Left ventricle myocardium inferior (tissue), 1 donor: ENCODE measurements at places on chromosomes 1 and 21. TPM values are rescaled to one million over a fixed set of nuclear protein-coding genes. Genes with fewer than 3 reads are reported as not detected.
A peak's percentile ranks its signal among the peaks of the same experiment; 100 is the strongest.

The DDAH1 gene
- 10.1 TPM for total RNA-seq

The OR2M4 gene
- not detected for total RNA-seq

The ADGRB2 gene
- total RNA-seq: 12.1 TPM

The CFHR1 gene
- not detected for total RNA-seq

The EXO1 gene
- 0.44 TPM for total RNA-seq

DNA sequence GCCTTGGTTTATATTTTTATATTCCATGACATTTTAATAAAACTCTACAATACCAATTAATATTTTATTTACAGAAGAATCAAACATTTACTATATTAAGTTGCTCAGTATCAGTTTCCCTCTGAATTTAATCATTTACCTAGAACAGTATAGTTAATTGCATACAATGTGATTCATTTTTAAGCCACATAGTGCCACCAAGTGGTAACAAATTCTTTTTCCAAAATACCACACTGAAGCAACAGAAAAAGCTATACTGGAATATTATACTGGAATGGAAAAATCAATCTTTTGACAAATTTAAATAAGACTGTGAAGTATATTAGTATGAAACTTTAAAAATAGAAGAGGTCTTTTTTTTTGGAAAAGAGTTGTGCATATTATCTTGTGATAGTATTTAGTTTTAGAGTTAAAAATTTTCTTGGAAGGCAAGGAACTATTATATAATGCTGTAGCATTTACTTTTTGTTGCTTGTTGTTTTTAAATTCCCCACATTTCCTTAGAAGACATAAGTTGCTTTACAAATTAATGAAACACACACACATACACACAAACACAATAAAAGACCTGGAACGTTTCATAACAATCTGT, 57.3 kb downstream of the ZNF644 start:
- peaks cover 49% of the 10 kb centered on the region for H3K4me1 ChIP-seq
- H3K27ac ChIP-seq: no peak overlapping the region
- no peaks in the 10 kb centered on the region for H3K36me3 ChIP-seq
- no peak overlapping the region for H3K4me3 ChIP-seq
- H3K27me3 ChIP-seq: no peaks in the 10 kb centered on the region

DNA sequence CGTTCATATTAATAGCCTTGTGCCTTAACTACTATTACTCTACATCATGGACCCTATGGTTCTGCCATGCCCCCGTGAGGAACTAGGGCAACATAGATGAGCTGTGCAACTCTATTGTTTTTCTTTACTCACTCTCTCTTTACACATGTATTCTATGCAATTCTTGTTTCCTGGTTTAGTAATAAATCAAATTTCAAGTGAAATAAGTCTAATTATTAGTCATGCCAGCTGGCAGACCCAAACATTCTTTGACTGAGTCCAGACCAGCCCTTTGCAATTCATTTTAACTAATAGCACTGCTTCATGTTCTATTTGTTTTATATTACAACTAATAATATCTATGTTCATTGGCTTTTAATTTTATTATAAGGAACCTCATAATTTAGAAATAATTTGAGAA, 789.3 kb upstream of the ADAMTS5 start:
- no peaks in the 10 kb centered on the region for H3K27me3 ChIP-seq
- H3K4me3 ChIP-seq: no peak overlapping the region
- DNase-seq: no peak
- H3K27ac ChIP-seq: no peak overlapping the region

DNA sequence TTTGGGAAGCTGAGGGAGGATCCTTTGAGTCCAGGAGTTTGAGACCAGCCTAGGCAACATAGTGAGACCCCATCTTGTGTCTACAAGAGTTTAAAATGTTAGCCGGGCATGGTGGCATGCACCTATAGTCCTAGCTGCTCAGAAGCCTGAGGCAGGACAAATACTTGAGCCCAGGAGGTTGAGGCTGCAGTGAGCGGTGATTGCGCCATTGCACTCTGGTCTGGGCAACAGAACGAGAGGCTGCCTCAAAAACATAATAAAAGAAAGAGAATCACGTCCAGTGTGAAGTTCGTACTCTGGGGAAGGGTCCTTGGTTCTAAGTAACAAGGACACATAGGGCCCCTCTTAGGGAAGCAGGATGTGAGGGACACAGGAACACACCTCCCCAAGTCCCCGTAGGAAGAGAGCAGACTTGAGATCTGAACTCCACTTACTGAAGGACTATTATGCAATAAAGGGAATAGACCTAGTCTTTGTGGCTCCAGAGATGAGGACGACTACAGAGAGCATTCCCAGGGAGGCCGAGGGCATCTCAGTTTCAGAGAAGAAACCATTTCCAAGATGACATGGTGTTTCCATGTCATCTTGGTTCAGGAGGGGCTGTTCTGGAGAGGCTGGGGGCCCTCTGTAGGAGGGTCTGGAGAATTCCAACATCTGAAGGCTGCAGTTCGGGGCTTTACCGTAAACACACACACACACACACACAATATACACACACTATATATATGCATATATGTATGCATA, 10.8 kb upstream of the ENO1 start:
- H3K4me1 ChIP-seq: peaks cover 16% of the 10 kb centered on the region
- peak overlapping the region; percentile 82 for H3K27ac ChIP-seq
- H3K36me3 ChIP-seq: no peaks in the 10 kb centered on the region
- no peak for DNase-seq

- peaks cover 38% of the 10 kb centered on the region for H3K36me3 ChIP-seq
- no peak overlapping the region for H3K27ac ChIP-seq
- no peaks in the 10 kb centered on the region for H3K27me3 ChIP-seq
- no peak for DNase-seq
Observed at GRCh38 chr1:167392200-167392696, 126.1 kb downstream of the CD247 start.

DNA sequence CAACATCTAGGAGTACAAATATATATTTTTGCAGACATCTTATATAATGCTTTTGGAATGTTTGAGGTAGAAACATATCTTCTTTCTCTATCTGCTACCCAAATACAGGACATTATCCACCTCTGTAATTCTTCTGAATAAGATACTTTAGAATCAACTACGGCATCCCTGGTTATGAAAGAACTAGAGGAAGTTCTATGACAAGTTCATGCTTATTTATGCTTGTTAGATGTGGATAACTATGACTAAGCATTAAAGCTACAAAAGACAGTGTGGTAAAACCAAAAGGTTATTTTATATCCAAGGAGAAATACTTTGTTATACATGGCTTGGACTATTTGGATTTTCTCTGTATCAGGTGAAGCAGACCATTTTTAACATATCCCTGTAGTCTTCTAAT, 894.0 kb downstream of the KCNT2 start:
- no peak for DNase-seq
- H3K27me3 ChIP-seq: no peaks in the 10 kb centered on the region
- H3K36me3 ChIP-seq: no peaks in the 10 kb centered on the region
- no peak overlapping the region for H3K27ac ChIP-seq

GRCh38 chr1:215005078-215005477, 77.5 kb upstream of the KCNK2 start:
- no peaks in the 10 kb centered on the region for H3K36me3 ChIP-seq
- no peak overlapping the region for H3K27ac ChIP-seq
- H3K4me3 ChIP-seq: no peak overlapping the region
- H3K4me1 ChIP-seq: no peaks in the 10 kb centered on the region

GRCh38 chr1:36217670-36218069, 6.6 kb upstream of the THRAP3 start:
- peaks cover 10% of the 10 kb centered on the region for H3K4me1 ChIP-seq
- no peak overlapping the region for H3K4me3 ChIP-seq
- no peak for DNase-seq
- H3K27me3 ChIP-seq: no peaks in the 10 kb centered on the region
- H3K36me3 ChIP-seq: no peaks in the 10 kb centered on the region
- peak overlapping the region; percentile 48 for H3K27ac ChIP-seq

- no peak overlapping the region for H3K27ac ChIP-seq
- H3K36me3 ChIP-seq: no peaks in the 10 kb centered on the region
- peaks cover 63% of the 10 kb centered on the region for H3K27me3 ChIP-seq
- DNase-seq: no peak
Observed at GRCh38 chr1:34272152-34272551, 95.4 kb downstream of the C1orf94 start.

DNA sequence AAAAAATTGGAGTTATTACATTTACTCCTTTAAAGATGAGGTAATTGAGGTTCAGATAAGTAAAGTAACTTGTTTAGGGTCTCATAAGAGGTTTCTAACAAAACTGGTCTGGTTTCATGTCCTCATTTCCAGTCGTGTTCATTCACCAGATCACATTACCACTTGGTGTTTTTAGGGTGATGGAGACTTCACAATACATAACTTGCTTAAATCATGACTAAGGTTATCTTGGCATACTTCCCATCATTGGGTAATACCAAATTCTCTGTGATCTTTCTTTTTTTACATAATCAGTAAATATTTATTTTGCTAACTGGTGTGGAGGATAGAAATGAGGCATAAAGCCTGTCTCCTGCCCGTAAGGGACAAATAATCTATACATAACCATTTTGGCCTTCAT, 31.6 kb upstream of the RPTN start:
- H3K4me3 ChIP-seq: no peak overlapping the region
- no peak for DNase-seq
- H3K27me3 ChIP-seq: no peaks in the 10 kb centered on the region
- peaks cover 13% of the 10 kb centered on the region for H3K4me1 ChIP-seq

DNA sequence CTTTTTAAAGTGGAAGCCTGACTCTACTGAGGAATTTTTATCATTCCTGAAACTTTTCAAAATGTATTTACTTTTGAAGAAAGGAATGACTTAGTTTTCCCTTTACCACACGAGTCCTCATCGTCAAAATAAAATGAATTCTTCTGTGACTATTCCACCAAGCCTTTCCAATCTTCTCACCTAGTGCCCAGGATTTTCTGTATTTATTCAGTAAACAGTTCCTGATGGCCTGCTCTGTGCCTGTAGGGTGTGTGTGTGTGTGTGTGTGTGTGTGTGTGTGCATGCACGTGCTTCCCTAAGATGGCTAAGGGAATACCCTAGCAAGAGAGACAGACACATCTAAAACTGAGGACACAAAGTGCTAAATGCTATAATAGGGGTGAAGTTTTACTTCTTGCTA, 395.0 kb upstream of the USP24 start:
- DNase-seq: no peak
- H3K4me1 ChIP-seq: no peaks in the 10 kb centered on the region
- no peak overlapping the region for H3K4me3 ChIP-seq
- H3K36me3 ChIP-seq: no peaks in the 10 kb centered on the region
- no peak overlapping the region for H3K27ac ChIP-seq
- no peaks in the 10 kb centered on the region for H3K27me3 ChIP-seq

GRCh38 chr1:80258659-80259058, 1252.1 kb upstream of the ADGRL4 start:
- no peak overlapping the region for H3K27ac ChIP-seq
- no peaks in the 10 kb centered on the region for H3K27me3 ChIP-seq
- no peak overlapping the region for H3K4me3 ChIP-seq
- no peaks in the 10 kb centered on the region for H3K36me3 ChIP-seq

DNA sequence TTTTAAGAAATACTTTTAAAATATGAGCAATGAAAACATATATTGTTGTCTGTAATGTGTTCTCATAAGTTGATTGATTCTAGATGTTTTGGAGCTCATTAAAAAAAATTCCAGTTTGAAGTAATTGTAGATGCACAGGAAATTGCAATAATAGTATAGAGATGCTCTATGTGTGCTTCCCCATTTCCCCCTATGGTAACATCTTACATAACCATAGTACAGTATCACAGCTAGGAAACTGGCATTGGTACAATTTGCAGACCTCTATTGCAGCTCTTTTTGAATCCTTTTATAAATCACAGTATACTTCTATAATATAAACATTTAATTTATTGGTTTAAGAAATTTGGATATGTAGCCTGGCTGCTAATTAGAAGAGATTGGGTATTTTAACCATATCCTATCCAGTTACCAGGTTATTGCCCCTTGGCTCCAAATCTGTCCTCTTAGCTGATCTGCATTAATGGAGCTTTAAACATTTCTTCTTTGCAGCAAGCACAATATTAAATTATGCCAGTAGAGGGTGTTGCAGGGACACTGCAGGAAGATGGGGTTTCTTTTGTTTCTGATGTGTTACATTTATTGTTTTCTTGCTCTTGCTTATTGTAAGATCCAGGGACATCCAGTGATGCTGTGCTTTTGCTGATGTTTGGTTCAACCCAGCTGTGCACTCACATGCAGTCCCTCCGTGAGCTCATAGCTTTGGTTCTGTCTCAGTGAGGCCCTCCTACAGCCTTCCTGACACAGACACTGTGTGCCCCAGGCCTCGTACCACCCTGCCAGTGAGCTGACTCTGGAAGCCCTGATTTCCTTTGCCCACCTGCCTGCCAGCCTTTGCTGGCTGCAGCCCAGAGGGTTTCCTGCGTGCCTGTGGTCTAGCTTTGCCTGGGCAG, 103.3 kb downstream of the RABGAP1L start:
- H3K36me3 ChIP-seq: no peaks in the 10 kb centered on the region
- no peak for DNase-seq
- H3K27me3 ChIP-seq: no peaks in the 10 kb centered on the region
- H3K4me3 ChIP-seq: no peak overlapping the region
- peaks cover 34% of the 10 kb centered on the region for H3K4me1 ChIP-seq
- peak overlapping the region; percentile 42 for H3K27ac ChIP-seq

- H3K27ac ChIP-seq: no peak overlapping the region
- no peak overlapping the region for H3K4me3 ChIP-seq
- no peak for DNase-seq
- H3K4me1 ChIP-seq: no peaks in the 10 kb centered on the region
- H3K27me3 ChIP-seq: no peaks in the 10 kb centered on the region
Observed at GRCh38 chr1:245754463-245754961, 599.7 kb downstream of the KIF26B start.

- H3K27me3 ChIP-seq: no peaks in the 10 kb centered on the region
- no peak overlapping the region for H3K4me3 ChIP-seq
- H3K4me1 ChIP-seq: no peaks in the 10 kb centered on the region
- no peaks in the 10 kb centered on the region for H3K36me3 ChIP-seq
- no peak overlapping the region for H3K27ac ChIP-seq
- DNase-seq: no peak
Observed at GRCh38 chr1:206744683-206745082, 25.9 kb upstream of the IL19 start.

DNA sequence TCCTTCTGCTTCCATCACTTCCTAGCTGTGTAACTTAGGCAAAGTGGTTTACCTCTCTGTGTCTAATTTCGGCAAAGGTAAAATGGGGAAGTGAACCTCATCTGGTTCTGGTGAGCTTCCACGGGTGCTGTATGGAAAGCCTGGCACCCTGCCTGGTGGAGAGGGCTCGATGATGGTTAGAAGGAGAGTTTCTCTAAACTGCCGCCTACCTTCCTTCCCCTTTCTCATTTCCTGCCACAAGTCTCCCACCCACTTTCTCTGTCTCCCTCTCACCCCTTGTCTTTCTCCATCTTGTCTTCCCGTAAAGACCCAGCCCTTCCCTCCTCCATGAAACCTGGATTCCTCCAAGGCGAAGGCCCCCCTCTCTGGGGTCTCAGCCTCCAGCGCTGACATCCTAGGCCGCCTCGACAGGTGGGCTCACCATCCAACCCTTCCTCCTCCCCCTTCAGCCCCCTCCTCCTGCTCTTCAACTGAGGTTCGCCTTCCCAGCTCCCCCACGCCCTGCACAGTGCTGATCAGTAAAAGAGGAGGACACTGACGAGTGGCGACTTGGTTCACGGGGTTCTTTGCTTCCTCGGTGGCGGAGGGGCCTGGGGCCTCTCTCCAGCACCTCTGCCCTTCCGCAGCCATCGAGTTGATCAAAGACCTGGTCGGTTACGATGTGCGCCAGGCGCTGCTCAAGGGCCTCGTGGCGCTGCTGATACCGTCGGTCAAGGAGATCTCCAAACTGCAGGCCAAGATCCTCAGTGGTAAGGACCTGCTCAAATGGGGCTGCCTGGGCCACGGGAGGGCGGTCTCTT, 7.3 kb downstream of the RNU5D-1 start:
- no peak overlapping the region for H3K4me3 ChIP-seq
- H3K27me3 ChIP-seq: peaks cover 20% of the 10 kb centered on the region
- H3K27ac ChIP-seq: no peak overlapping the region
- H3K4me1 ChIP-seq: no peaks in the 10 kb centered on the region
